ENCODE measurements at places on chromosomes 4 and X.

GRCh38 chr4:12770351-12770750 lies 713.8 kb downstream of the RAB28 start:
- DNase-seq = no peak

- DNase-seq = no peak
These were observed 20.8 kb downstream of the RLIM start for GRCh38 chrX:74593593-74593992.

DNA sequence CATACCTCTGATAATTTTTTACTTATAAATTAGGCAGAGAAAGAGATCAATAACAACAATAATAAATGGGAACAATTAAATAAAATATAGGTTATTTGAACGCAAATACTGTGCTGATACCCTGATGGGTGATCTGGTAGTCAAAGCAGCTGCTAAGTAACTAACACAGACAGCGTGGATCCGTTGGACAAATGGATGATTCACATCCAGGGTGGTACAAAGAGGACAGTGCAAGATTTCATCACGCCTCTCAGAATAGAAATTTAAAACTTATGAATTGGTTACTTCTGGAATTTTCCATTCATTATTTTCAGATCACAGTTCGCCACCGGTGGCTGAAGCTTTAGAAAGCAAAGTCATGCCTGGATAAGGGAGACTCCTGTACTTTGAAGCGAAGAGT lies 1066.0 kb upstream of the ADGRL3 start:
- DNase-seq = no peak

- no peak for DNase-seq
These were observed 3.8 kb upstream of the AMMECR1 start for GRCh38 chrX:110321670-110322069.

DNA sequence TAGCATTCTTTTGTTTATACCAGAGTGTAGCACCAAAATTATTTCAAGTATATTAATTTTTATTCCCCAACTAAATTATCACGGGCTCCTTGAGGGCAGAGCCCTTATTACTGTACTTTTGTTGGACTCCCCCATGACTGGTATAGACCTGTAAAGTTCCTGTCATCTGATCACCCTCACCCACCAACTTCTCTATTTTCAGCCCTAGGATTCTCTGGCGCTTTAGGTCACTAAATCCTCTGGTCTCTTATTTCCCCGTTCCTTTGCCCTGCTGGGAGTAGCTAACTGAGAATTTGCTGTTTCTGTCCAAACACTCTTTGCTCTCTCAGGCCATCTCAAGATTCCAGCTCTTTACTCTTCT lies 3.2 kb upstream of the XKRX start:
- no peak for DNase-seq

DNA sequence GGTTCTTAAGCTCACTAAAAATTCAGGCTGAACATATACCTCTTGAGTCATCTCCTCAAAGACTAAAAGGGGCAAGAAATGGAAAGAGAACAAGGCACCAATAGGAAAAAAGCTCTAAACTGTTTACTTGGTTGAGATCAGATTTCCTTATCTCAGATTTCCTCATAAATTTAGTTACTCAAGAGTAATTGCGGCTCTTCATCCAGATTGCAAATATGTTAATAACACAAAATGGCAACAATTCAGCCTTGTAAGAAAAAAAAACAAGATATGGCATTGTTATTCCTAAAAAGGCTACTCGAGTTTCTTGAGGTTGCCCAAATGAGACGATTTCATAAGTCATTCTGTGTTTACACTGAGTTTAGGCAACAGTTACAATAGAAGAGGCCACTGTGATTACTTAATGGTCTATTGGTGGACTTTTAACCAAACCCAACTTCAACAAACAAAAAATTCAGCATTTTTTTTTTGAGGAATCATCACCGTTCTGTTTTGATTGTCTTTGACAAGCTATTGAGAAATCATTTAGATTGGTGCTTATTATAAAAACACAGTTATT lies 97.9 kb upstream of the PDHA1 start:
- no peak for DNase-seq

GRCh38 chrX:18449236-18449635 lies 23.8 kb downstream of the CDKL5 start:
- no peak for DNase-seq

DNA sequence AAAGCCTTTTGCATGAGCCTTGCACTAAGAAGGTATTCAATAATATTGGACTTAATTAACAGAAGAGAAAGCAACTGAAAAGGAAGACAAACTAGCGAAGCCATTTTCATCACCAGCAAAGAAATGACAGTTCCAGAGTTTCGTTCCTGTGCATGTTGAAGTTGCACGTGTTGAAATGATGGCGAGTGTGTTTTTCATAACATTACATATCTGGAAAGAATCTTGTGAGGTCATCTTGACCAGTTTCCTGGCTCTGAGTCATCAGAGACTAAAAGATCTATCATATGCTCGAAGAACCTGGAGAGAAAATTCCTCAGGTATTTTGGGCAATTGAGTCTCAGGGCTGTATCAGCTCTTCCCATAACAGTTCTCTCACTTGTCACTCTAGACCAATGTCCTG lies 106.2 kb upstream of the MAML3 start:
- no peak for DNase-seq

DNA sequence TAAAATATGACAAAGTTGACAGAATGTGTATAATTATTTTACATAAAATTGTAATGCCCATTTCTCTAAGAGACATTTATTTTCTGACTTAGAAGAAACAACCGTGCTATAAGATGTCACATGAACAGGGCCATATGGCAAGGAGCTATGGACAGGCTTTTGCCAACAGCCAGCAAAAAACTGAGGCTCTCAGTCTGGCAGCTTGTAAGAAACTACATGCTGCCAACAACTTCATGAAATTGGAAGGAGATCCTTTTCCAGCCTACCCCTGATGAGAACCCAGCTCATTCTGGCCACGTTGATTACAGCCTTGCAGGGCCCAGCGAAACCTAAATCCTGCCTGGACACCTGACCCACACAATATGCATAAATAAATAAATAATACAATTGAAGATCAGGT lies 250.3 kb upstream of the ARSJ start:
- no peak for DNase-seq

DNA sequence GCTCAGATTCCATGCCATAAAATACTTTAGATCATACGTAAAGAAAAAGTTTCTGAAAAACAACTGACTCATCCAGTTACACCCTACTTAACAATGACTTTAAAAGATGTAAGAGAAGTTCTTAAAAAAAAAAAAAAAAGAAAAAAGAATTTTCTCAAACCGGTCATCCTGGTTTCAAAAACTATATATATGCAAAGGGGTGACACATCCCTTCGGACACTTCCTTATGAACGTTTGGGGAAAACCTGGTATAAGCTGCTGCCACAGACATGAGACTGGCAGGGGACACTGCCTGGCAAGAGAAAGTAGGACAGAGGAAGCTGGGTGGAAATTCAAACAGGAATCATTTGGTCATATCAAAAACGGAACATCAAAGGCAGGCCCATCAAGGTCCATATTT lies 81.2 kb upstream of the PRSS48 start:
- DNase-seq = no peak

GRCh38 chrX:154695911-154696675 lies 42.7 kb upstream of the CTAG2 start:
- no peak for DNase-seq
